ENCODE measurements at places on chromosomes 16 and 17. TPM values are rescaled to one million over a fixed set of nuclear protein-coding genes. Genes with fewer than 3 reads are reported as not detected.
A peak's percentile ranks its signal among the peaks of the same experiment; 100 is the strongest.

GRCh38 chr17:2366747-2367494 is 29.6 kb downstream of the SGSM2 start:
- no peak for DNase-seq

DNA sequence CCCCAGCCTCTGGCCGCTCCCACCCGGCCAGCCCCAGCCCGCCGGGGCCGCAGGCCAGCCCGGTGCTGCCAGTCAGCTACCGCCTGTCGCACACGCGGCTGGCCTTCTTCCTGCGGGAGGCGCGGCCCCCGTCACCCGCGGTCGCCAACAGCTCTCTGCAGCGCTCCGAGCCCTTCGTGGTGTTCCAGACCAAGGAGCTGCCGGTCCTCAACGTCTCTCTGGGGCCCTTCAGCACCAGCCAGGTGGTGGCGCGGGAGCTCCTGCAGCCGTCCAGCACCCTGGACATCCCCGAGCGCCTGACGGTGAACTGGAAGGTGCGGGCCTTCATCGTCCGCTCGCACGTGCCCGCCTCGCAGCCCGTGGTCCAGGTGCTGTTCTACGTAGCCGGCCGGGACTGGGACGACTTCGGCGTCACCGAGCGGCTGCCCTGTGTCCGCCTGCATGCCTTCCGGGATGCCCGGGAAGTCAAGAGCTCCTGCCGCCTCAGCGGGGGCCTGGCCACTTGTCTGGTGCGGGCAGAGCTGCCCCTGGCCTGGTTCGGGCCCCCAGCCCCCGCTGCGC is 46.8 kb downstream of the TMEM132E start:
- no peak for DNase-seq

- DNase-seq, result peak; percentile 6
Observed at GRCh38 chr17:68431661-68432071, 25.6 kb downstream of the WIPI1 start.

DNA sequence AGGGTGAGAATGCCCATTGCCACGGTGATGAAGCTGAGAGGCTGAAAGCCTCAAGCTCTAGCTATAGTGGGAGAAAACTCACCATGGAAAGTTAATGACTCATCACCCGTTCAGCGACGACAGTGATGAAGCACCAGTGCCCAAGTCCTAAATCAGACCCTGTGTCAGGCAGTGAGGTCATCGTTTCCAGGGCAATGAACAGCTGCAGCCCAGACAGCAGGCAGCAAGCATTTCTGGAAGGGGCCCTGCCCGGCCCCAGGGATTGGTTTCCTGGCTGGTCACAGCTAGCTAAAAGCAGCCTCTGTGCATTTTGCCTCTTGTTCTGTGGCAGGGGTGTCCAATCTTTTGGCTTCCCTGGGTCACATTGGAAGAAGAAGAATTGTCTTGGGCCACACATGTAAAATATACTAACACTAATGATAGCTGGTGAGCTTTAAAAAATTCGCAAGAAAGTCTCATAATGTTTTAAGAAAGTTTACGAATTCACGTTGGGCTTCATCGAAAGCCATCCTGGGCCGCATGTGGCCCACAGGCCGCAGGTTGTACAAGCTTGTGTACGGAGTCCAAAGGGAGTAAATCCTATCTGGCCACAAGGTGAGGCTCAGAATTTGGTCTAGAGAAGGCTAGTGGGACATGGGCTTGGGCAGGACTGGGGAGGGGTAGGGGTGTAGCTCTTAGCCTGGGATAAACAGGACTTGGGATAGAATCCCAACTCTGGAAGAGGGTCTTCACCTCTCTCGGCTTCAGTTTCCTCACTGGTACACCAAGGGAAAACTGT is 40.6 kb downstream of the MIS12 start:
- DNase-seq, result peak; percentile 94

GRCh38 chr17:50779747-50780353 is 12.5 kb upstream of the ANKRD40CL start:
- DNase-seq, result no peak

DNA sequence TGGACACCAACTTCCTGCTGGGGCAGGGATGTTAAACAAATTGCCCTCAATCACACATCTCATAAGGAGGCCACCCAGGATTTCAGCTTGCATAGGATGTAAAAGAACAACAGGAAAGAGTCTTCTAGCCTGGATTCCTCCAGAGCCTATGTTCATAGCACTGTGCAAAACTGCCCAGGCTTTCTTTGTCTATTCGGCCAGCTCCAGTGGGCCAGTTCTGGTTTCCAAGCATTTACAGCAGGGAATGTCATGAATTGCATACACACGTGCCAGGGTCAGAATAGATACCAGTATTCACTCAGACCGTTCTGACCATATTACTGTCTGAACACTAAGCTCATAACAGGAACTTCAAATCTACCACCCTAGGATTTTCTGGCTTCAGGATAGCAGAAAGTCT is 273.2 kb downstream of the CDH8 start:
- no peak for DNase-seq

DNA sequence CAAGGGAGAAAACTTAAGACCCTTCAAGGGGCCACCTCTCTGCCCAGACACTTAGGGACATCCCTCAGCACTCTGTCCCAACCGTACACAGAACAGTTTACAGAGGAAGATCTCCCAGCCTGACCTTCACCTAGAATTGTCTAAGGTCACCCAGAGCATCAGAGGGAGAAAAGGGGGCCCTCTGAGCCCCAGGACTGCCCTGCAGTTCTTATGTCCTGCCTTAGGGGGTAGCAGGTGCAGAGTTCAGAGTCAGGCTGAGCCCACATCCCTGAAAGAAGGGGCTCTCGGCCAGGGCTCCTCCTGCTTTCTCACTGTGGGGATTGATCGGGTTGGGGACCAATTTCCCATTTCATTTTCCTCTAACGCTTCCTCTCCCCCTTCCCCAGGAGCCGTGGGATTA is 15.4 kb downstream of the CA4 start:
- no peak for DNase-seq

The CCL8 gene
- not detected for polyA plus RNA-seq

- no peak for DNase-seq
Observed at GRCh38 chr17:45975640-45976295, 23.3 kb upstream of the STH start.
